NCI-H526 (cell line): ENCODE measurements at places on chromosomes 6 and 20.

GRCh38 chr6:154481521-154482013 lies 28.9 kb downstream of the CNKSR3 start:
- no peak for DNase-seq

DNA sequence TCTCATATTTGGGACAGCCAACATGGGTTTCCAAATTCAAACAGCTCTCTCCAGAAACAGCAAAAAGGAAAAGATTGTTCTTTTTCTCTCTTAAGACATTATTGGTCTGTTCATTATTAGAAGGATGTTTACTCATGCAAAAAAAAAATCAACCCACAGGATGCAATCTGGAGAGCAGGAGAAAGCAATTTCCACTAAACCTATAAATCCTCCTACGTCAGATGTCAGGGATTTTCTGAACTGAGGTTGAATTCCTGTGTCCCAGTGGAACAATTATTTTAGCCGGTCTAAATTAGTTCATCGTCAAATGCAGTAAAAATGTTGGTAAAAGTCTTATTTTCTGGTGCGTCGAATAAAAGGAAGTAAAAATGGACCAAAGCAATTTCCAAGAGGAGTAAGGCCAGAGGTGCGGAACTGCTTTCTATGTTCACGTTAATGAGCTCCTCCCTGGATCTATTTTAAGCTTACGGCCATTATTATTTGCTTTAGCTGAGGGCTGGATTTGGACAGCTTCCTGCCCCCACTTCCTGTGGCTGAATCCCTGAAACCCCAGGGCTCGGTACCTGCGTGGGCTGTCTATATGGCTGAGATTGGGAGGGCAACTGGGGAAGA lies at the start of gene GABRR1:
Gene GABRR1 (minus strand): TSS at position 60 of the 612 bp plus-strand sequence. CDS start 36 bp downstream, at position 24.
- DNase-seq: no peak

- peak; percentile 90 for DNase-seq
Measured at GRCh38 chr6:1856381-1856780, 246.7 kb downstream of the FOXC1 start.

DNA sequence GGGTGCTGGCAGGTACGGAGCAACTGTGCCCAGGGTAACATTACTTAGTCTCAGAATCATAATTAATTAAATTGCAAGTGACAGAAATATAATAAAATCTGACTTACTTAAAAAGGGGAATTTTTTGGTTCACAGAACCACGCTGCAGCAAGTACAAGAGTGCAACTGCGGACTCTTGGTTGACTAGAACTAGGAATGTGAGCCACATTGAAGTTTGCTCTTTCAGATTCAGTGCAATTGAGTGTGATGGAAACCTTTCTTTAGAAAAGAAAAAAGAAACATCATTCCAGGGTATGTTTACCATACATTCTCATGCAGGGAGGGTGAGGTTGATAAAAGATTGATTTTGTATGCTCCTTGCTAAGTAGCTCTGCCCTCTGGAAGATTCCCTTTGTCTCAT lies 45.0 kb upstream of the GGTLC1 start:
- no peak for DNase-seq

GRCh38 chr20:47453167-47453782 lies 48.4 kb upstream of the NCOA3 start:
- DNase-seq: no peak

GRCh38 chr6:44316481-44316880 lies 3.3 kb upstream of the AARS2 start:
- no peak for DNase-seq

- no peak for DNase-seq
Measured at GRCh38 chr20:4151991-4152695, 136.8 kb upstream of the RNF24 start.

DNA sequence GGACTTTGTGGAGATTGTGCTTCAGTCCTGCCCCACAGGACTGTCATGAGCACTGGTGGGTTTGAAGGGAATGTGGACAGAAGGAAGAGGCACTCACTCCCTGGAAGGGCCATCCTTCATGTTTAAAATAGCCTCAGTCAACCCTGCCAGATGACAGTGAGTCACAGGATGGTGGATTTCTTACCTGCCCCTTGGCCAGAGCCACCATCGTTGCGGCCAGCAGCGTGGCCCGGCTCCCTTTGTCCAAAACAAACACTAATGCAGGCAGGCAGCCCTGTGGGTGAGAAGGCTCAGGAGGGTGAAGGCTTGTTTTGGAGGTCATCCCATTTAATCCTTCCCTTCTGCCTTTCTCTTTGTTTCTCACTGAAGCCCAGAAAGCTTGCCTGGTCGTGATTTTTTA lies 422.7 kb downstream of the CD83 start:
- DNase-seq: no peak

GRCh38 chr6:170285482-170285881 lies 5.4 kb downstream of the DLL1 start:
- no peak for DNase-seq

GRCh38 chr6:108831104-108831503 lies 17.1 kb upstream of the ARMC2 start:
- no peak for DNase-seq

DNA sequence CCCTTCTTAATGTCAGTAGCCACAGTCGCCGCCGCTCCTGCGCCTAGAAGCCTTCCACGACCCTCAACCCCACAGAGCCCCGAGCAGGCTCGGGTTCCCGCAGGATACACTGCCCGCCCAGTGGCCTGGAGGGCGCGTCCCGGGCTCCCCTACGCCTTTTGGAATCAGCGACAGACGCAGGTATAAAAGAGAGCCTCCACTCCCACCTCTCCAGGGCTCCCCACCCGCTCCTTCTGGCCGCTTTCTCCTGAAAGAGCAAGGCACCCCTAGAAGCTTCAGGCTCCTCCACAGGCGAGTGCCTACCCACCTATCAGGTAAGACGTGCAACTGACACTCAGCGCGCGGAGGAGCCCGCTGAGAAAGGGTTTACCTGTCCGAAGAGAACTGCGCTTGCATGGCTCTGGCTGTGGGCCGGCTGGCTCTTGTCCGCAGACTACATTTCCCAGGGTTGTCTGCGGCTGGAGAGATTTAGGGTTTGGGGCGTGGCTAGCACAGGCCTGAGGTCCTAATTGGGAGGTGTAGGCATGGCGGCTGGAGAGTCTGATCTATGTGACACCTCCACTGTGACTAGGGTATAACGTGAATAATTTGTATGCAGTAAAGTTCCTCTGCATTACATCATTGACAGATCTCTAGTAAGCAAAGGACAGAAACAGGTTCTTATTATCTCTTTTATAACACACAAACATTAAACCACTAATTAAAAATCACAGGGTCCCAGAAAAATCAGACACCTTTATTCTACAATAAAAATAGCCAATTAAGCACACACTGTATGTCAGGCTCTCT lies 13.5 kb upstream of the ZNF391 start:
- DNase-seq: peak; percentile 85

DNA sequence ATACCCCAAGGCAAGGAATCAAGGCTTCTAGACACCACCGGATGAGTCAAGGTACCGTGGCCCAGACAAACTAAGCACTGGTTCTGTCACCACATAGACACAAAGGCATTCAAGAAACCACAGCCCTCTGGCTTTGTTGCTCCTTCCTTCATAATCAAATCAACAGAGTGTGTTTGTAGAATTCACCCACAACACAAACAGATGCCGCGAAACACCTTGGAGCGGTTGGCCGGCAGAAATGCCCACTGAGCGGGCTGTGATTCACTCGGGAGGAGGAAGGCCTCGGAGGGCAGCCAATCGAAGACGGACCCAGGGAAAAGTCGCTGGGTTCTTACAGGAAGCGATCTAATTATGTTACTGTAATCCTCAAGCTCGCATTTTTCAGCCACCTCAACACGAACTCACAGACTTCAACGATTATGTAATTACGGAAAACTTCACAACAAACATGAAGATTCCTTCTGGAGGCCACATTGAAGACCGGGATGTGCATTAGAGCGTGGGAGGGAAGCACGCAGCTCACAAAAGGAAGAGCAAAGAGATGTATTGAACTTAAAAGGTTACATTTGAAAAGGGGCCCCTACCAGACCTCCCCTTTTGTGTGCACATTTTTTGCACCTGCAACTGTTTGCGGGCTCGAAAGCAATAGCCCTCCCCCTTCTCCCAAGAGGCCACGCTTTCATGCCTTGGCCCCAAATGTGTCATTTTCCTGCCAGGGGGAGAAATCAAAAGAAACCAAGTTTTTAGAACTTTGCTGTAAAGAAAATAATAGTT lies 184.7 kb upstream of the PREP start:
- no peak for DNase-seq

GRCh38 chr6:96947055-96947454 lies 22.5 kb downstream of the KLHL32 start:
- no peak for DNase-seq
